ENCODE measurements at places on chromosomes 7 and 10. TPM values are rescaled to one million over a fixed set of nuclear protein-coding genes. Genes with fewer than 3 reads are reported as not detected.

PRPS1L1 gene
- polyA plus RNA-seq, result not detected

DNA sequence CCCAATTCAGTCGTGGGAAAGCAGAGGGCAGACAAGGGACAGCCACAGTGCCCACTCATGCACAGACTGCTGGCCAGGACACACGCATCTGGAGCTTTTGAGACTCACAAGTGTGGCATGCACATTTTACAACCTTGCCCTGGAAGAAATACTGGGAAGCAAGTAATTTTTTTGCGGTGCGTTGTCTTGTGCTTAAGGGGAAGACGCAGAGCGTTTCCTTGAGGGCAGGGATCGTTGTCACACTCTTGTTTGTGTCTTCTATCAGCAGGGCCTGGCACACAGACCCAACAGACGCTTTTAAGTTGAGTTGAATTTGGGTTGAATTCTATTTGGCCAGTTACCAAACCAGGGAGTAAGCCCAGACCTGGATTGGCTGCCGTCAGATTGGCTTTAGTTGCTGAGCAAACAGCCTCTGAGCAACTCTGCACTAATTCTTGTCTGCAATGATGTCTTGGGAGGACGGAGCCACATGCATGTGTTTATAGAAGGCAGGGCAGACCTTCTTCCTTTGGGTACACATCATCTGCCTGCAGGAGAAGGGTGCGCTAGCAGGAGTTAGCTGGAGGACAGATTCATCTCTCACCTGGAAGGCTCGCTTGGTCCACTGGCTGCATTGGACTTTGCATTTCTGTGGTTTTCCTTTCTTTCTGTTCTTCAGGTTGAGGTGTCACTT is 38.4 kb downstream of the IL2RA start:
- DNase-seq, result no peak

GRCh38 chr10:44478876-44479705 is 94.2 kb upstream of the CXCL12 start:
- DNase-seq, result no peak

CFAP69 gene
- 2.4 TPM for polyA plus RNA-seq

- DNase-seq, result no peak
Measured at GRCh38 chr7:126557271-126557670, 695.5 kb downstream of the GRM8 start.

DNA sequence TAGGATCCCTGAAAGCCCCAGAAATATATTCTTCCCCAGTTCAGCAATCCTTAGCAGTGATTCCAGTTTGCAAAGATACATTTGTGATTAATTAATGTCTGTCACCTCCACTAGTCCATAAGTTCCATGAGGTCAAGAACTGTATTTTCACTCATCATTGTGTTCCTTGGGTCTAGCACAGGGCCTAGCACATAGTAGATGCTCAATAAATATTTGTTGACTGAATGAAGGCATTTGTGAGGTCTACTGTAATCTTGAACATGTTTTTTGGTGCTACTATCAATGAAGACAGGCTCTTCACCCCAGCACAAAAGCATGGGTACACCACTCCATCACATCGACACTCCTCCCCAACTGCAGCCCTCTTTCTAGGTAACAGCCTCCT is 30.8 kb upstream of the PAX2 start:
- no peak for DNase-seq

SERPINE1 gene
- 45.6 TPM for polyA plus RNA-seq

SAMD9 gene
- 2.3 TPM for polyA plus RNA-seq

EXOC6 gene
- polyA plus RNA-seq, result 12.8 TPM

LCOR gene
- polyA plus RNA-seq, result 3.2 TPM

GRCh38 chr7:641269-641671 is 85.2 kb upstream of the DNAAF5 start:
- no peak for DNase-seq

GRCh38 chr7:13897819-13898218 is 91.6 kb downstream of the ETV1 start:
- no peak for DNase-seq

GRCh38 chr10:78600121-78600665 is 468.6 kb upstream of the ZMIZ1 start:
- DNase-seq, result no peak

NPC1L1 gene
- 0.25 TPM for polyA plus RNA-seq

DNA sequence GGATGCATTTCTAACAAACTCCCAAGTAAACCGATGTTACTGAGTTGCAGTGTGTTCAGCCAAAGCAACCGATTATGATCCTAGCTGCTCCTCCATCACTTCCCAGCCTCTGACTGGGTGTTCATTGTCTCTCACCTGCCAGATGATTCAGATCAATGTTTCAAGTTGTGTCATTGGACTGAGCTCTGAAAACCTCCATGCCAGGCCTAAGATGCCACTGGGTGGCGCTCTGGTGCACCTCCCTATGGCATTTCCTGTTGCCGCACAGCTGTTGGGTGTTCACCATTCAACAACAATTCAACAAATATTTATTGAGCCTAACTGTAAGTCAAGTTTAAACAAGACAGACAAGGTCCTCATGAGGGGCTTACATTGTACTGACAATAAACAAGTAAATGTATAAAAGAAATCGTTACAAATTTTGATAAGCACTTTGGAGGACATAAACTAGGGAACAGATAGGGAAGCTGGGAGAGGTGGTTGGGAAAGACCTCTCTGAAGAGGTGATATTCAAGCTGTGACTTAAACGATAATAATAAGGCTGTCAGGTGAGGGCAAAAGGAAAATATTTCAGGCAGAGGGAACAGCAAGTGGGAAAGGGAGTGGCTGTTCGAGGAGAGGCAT is 22.8 kb downstream of the RGR start:
- DNase-seq, result no peak

GARS1 gene
- polyA plus RNA-seq, result 51.5 TPM

DNA sequence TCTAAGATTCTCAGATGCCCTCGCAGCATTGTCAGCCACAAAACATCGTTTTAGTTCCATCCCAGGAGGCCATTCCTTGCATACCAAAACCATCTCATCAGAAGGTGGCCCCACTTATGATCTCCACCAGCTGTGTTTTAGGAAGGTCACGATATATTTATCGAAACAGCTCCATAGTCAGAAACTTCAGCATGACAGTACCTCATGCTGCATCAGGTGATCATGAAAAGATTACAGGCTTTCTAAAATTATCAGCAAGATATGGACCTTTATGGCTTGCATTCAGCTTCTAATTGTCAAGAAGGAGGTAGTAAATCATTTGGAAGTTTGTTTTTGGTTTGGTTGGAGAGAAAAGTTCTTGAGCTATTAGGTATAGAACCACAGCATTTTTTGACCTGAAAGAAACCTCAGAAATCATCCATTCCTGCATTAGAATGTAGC is 20.0 kb downstream of the JAZF1 start:
- no peak for DNase-seq

- no peak for DNase-seq
Measured at GRCh38 chr10:11823122-11823988, at the start of gene PROSER2. Gene PROSER2, plus strand, starts transcription at chr10:11823356. Its CDS starts 28,722 bp downstream, at chr10:11852078.

DNA sequence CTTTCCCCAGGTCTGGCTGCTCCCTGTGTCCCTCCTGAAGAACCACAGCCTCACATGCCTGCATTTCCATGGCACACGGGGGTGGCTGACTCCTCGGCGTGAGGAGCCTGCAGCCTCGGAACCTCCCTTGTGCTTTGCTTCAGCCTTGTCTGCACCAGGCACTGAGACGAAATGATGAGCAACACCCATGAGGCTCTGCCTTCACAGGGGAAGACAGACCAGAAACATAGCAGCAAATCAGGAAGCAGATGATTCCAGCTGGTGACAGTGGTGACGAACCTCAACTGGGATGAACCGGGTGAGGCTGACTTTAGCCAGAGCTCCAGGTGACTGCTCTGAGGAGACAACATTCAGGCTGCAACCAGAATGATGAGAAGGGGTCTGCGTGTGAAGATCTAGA is 84.5 kb upstream of the SMNDC1 start:
- DNase-seq, result no peak

DNA sequence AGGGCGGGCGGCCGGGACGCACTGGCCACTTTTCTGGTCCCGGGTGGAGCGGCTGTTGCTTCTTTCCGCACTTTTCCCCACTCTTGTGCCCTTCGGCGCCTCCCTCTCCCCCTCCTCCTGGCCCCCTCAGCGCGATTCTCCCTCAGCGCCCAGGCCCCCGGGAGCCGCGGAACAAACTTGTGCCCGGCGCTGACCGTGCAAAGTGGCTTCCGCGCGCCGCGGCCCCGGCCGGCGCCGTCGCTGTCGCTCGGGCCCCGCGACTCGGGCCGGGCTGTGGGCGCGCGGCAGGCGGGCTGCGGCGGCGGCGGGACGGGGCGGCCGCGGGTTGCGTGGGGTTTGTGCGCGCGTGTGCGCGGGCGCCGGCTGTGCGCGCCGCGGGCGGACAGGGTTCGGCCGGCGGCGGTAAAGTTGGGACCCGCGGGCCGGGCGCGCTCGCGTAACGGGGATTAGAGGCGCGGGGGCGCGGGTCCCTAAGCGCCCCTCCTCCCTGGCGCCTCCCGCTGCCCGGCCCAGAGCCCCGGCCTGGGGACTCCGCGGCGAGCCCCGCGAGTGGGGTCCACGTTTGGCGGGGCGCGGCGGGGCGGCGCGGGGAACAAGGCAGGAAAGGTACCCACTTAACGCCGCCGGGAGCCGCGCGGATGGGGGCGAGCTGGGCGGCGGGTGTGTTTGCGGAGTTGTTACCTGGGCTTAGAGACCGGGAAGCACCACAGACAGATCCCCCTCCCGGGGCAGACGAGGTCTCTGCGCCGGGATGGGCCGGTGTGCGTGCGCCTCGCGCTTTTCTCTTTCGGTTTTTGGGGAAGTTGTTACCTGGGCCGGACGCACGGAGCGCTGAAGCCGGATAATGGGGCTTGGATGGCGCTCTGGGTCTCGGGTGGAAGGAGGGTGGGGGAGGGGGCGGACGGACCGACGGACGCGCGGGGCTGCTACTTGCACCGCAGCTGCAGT is 860 bp downstream of the ZEB1 start:
- DNase-seq, result peak; percentile 4

NUTM2E gene
- polyA plus RNA-seq, result 0.47 TPM

SLC16A12 gene
- 1.1 TPM for polyA plus RNA-seq

DNA sequence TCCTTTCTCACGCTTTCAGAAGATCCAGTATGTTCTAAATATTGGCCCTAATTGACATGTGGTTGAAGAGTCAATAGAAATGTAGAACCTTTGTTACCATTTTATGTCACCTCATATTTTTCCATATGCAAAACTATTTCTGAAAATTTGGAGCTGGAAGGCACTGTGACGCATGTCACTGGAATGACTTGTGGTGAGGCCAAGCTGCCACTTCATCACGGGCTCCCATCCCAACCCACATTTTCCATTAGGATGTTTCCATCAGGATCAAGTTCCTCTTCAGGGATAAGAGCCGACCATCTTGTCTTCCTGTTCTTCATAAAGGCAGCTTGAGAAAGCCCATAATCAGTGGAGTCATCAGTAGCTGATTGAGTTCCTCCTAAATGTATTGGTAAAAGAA is 1241.7 kb downstream of the GATA3 start:
- DNase-seq, result no peak

HGF gene
- polyA plus RNA-seq, result 12.3 TPM

- no peak for DNase-seq
Measured at GRCh38 chr10:69217119-69217754, 2.9 kb upstream of the HKDC1 start.

DNA sequence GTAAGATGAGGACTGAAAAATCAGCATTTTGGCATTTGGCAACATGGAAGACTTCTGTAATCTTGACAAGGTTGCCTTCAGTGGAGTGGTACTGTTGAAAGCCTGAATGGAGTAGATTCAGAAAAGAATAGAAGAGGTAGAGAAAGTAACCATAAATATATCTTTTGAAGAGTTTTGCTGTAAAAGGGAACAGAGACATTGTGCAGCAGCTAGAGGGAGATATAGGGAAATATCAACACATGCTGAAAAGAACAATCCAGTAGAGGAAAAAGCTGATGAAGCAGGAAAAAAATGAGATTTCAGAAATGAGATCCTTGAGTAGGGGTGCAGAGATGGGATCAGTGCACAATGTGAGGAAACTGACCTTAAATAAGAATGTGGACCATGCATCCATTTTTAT is 60.0 kb downstream of the RAPGEF5 start:
- DNase-seq, result no peak

TET1 gene
- polyA plus RNA-seq, result 0.53 TPM

GRCh38 chr7:30879139-30880124 is 32.2 kb upstream of the AQP1 start:
- DNase-seq, result no peak

DNA sequence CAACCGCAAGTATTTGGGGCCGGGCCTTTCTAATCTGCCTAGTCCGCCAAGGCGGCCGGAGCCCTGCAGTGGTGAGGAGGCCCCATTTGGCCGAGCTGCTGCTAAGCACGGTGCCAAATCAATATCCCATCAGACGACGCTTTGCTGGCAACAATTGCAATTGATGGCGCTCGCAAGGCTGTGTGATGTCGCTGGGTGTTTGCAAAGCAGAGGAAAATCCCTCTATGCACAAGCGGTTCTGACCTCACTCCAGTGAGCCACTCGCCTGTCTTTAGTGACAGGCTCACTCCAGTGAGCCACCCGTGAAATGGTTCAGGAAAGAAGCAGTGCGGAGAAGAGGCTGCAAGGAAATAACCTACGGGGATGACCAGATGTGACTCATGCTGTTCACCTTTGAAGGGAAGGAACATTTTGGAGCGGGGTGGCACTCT is 18.3 kb upstream of the PDE1C start:
- DNase-seq, result no peak

DNA sequence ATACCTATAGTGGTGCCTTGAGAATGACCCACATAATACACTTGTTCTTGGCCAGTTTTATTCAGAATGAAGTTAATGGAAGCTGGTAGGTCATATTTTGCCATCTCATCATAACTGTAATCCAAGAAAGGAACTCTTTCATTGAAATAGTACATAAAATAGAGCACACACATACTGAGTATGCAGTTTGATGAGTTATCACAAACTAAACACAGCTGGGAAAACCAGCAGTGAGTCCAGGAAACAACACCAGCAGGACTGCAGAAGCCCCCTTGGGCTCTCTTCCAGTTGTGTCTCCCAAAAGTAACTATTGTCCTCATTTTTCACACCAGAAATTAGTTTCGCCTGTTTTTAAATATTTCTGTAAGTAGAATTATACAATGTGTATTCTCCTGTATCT is 19.8 kb upstream of the CH25H start:
- no peak for DNase-seq

GRCh38 chr7:78716876-78717275 is 736.6 kb downstream of the MAGI2 start:
- no peak for DNase-seq

STEAP2 gene
- polyA plus RNA-seq, result 8.7 TPM

DNA sequence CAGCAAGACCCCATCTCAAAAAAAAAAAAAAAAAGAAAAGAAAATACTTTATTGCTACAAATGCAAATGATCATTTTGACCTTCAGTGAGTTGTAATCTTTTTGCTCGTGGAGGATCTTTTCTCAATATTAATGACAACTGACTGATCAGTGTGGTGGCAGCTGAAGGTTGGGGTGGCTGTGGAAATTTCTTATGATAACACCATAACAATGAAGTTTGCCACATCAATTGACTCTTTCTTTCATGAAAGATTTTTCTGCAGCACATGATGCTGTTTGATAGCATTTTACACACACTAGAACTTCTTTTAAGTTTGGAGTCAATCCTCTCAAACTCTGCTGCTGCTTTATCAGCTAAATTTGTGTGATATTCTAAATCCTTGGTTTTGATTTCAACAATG is 12.4 kb upstream of the CCDC7 start:
- DNase-seq, result no peak

Data from urinary bladder (tissue), 4 donors.